ENCODE measurements at places on chromosomes 2 and 18.

DNA sequence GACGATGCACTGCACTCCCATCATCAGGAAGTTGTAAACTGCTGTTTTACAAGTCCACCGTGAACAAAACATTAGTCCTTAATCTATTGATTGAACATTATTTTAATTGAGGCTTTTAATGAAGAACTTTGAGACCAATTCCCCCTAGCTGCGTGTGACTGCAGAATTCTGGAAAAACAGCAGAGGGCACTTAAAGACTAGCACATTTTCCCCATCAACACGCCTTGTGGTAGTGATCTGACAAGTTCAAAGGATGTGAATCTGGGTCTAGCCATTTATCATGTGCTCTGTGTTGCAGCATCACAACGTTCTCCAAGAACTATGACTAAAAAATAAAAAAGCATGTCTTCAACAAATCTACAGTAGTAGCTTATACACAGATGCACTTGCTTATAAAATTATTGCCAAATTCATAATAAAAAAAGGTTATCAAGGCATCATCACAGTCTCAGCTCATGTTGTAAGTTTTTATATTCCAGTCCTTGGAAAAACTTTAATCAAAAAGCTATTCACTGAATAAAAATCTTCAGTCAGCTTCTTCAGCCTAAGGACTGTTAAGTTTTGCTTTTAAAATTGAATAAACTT is 35.8 kb downstream of the SKOR2 start:
- peak; percentile 48 for DNase-seq

DNA sequence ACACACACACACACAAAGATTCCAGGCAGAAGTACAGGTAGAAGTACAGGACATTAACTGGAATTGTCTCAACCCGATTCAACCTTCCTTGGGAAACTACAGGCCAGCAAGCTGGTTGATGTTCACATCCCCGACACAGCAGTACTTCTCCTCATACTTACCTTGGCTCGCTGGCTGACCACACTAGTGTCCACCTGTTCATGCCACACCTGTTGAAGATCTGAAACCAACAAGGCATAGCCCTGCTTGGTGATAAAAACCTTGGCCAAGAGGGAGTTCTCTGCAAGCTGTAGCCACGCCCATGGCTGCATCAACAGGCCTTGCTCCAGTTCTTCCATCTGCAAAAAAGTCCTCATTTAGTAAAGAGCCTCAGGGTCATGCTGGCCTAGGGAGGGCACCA is 2.6 kb downstream of the NHEJ1 start:
- DNase-seq: no peak

DNA sequence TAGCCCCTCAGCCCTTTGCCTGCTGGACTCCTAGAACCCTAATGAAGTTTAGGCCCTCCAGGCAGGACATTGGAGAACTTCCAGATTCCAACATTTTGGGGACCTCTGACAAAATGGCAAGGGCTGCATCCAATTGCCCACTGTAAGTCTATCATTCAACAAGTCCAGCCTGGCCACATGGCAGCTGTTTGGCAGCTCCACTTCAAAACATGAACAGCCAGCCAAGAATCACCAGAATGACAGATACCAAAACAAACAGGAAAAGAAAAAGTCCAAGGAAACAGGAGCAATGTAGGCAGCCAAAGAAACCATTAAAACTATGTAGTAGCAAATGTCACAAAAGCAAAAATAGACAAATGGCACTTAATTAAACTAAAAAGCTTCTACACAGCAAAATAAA is 25.5 kb downstream of the SLC4A5 start:
- no peak for DNase-seq

DNA sequence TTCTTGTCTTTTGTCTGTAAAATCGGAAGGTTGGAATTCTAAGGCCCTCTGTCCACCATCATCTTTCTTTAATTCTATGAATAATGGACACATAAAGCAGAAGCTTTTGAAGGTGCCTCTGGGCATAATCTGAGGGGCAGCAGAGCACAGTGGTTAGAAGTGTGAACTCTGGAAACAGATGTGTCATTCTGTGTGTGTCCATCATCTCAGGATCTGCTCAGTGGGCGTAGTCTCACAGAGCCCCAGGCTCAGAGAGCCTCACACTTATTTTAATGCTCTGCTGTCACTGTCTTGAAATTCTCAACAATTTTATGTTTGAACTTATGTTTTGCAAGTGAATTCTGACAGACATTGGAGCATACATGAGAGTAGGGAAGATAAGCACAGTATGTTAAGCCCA is 31.0 kb upstream of the CCDC93 start:
- DNase-seq: no peak

- DNase-seq: peak; percentile 29
Measured at GRCh38 chr18:63147973-63148372, 171.6 kb downstream of the BCL2 start.

GRCh38 chr2:33104726-33105125 is 158.0 kb downstream of the LTBP1 start:
- no peak for DNase-seq

- peak; percentile 45 for DNase-seq
Measured at GRCh38 chr2:239098288-239098970, 250.5 kb downstream of the TWIST2 start.

- no peak for DNase-seq
Measured at GRCh38 chr2:235603659-235604058, 109.8 kb downstream of the AGAP1 start.

- no peak for DNase-seq
Measured at GRCh38 chr2:64996871-64997307, 7.7 kb downstream of the SLC1A4 start.

GRCh38 chr2:79219383-79219988 is 59.9 kb upstream of the REG3A start:
- peak; percentile 50 for DNase-seq

DNA sequence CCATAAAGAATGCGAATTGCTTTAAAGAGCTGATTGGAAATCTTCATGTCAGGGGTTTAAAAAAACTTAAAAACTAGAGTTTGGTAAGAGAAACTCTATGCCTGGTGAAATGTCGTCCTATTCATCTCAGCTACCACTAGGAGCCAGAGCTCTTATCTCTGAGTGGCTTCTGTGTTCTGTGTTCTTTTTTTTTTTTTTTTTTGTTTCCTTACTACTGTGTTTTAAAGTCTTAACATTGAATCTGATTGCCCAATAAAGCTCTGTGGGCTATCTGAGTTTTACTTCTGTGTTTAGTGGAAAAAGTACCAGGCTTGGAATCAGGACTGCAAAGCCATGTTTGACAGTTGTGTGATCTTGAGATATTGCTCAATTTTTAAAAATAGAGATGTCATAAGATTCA is 494.8 kb downstream of the RIT2 start:
- no peak for DNase-seq

DNA sequence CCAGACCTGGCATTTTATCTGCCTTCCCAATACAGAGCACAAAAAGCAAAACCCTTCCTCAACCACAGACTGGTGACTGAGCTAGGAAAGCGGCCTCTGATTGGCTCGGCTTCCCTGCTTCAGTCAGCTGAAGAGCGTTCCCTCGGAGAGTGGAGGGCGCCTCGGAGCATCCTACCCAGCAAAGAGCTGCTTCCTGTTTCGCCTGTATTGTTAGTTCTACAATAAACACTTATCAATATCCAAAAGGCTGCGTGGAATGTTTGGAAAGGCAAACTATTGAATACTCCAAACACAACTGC is 125.0 kb downstream of the CACNB4 start:
- peak; percentile 24 for DNase-seq

DNA sequence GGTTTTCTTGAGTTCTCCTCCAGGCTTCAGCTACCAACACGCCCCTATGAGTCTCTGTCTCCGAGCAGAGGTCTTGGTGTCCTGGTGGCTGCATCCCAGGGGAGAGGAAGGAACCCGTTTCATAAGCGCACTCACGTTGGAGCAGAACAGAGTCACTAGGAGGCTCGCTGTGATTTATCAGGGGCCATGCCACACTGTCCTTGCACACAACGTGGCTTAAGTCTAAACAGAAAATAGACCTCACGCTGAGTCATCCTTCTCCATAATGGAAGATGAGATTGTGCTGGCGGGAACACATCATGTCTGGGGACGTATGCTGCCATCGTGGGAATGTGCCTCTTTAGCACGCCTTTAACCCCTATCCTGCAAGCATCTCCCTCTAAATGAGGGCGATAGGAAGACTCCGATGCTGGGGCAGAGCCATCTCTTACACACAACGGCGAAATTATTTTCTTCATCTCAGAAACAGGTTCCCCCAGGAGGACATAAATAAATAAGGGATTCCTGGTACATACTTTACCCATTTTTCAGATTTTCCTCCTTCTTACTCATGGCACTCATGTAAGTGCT is 211.4 kb downstream of the KLHL29 start:
- DNase-seq: no peak

- no peak for DNase-seq
Measured at GRCh38 chr2:31526946-31527732, 53.6 kb downstream of the SRD5A2 start.
